ENCODE measurements at places on chromosomes 16 and 17.

GRCh38 chr17:47279062-47279801 lies 25.6 kb downstream of the ITGB3 start:
- DNase-seq, result no peak

- no peak for DNase-seq
Observed at GRCh38 chr16:50947826-50948225, 203.2 kb downstream of the SALL1 start.

DNA sequence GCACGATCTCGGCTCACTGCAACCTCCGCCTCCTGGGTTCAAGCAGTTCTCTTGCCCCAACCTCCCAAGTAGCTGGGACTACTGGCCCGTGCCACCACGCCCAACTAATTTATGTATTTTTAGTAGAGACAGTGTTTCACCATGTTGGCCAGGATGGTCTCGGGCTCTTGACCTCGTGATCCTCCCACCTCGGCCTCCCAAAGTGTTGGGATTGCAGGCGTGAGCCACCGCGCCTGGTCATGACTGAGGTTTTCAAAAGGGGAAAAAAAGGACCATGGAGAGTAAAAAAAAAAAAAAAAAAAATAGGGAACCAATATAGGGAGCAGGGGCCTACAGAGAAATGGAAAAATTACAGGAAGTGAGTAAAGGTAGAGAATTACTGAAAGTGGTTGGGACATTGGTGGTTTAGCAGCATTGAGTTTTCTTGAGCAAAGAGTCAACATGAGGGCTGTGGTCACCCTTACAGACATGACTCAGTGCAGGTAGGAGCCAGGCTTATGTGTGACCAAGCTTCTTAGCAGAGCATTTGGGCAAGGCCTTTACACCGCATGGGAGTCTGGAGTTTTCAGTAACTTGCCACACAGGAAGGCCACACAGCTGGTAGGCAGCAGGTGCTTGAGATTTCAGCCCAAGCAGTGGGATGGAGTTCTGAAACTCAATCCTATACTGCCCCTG lies 447.3 kb downstream of the HS3ST3B1 start:
- DNase-seq, result no peak

DNA sequence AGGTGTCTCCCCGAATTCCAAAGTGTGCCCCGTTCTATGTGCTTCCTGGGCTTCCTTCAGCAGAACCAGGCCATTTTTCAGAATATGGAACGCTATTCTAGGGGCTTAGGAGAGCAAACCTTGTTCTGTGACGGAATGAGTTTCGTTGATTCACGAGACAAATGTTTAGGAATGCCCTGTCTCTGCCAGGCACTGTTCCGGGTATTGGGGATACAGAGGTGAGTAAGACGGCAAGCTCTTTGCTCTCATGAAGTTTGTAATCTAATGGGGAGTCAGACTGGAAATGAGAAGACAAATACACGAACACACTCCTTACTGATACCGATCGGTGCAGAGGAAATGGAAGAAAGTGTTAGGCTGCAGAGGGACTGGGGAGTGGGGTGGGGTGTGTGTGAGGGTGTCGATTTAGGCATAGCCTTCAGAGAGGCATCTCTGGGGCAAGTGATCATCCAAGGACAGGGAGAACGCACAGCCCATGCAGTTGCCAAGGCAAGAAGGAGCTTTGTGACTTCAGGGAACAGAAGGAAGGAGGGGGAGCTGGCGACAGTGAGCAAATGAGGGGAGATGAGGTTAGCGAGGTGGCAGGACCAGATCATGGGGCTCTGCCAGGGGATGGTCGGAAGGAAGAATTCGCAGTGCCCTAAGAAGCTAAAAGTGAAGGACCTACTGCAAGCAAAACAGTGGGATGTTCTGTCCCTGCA lies 189.6 kb downstream of the MSI2 start:
- no peak for DNase-seq

DNA sequence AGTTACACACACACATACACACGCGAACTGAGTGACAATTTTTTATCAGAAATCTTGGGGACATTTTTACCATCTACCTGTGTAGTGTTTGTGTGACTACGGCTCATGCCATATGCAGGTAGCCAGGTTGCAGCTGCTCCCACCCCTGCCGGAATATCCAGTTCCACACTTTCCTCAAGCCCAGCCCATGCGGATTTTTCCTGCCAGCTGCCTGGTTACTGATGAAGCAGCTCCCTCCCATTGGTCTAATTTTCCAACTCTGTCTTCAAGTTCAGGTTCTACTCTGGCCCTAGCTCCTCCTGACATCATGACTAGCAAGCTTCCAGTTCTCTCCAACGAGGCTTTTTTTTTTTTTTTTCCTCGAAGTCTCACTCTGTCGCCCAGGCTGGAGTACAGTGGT lies 4.8 kb downstream of the GSG1L2 start:
- no peak for DNase-seq

DNA sequence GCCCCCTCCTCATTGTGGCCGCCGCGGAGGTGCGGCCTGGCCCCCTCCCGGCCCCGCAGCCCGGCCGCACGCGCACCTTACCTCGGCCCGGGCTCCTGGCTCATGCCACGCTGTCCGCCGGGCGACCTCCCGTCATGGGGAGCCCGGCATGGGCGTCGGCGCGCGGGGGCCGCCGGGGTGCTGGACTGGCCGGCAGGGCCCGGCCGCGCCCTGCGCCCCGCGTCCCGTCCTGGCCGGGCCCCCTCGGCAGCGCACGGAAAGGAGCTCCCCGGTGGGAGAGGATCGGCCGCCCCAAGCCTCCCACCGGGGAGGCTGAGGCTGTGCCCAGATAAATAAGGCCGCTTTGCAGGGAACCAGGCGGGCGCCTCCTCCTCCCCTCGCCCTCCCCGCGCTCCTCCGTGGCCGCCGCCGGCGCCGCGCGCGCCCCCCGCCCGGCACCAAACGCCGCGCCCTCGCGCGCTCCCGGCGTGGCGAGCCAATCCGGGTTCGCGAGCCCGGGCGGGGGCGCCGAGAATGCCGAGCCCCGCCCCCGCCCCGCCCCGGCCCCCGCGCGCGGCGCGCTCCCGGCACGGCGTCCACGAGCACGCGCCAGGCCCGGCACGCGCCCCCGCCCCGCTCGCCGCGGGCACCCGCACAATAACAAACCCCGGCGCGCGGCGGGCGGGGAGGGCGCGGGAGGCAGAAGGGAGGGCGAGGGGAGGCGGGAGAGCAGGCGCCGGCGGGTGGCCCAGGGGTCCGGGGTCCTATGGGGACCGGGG lies at the start of gene FBXL16:
TSS of gene FBXL16 (minus strand) at position 371 of the 758 bp plus-strand sequence. CDS start 8,396 bp downstream, outside the sequence.
- DNase-seq, result no peak

DNA sequence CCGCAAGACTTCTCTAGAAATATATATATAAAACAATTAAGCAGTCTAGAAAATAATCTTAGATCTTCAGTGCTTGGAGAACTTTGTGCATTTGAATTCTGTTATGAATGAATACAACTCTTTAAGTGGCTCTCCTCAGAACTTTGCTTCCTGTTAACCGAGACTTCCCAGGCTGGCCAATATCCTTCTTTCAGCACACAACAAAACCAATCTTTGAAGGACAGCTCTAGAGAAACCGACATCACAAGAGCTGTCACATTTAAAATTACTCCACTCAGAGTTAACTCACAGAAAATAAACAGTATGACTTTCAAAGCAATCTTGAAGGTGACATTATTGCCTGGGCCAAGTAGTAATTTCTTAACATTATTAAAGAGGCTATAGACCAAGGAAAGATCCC lies 49.7 kb upstream of the ITGA2B start:
- DNase-seq, result no peak

- no peak for DNase-seq
Observed at GRCh38 chr16:46649588-46650253, 28.5 kb upstream of the SHCBP1 start.

DNA sequence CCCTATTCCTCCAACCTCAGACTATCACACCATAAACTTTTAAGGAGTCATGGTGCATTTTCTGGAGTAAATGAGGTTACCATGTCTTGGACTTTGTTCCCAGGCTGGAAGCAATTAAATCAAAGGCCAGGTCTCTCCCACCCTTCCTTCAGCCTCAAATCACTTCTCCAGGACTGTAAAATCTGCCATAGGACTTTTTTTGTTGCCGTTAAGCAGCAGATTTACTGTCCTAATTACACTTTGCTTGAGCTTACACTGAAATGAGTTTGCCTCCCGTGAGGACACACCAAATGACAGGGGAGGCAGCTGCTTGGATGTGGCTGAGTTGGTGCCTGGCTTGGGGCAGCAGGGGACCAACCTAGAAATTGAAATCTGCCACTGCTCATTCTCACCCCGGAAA lies 14.7 kb downstream of the DCAKD start:
- no peak for DNase-seq

DNA sequence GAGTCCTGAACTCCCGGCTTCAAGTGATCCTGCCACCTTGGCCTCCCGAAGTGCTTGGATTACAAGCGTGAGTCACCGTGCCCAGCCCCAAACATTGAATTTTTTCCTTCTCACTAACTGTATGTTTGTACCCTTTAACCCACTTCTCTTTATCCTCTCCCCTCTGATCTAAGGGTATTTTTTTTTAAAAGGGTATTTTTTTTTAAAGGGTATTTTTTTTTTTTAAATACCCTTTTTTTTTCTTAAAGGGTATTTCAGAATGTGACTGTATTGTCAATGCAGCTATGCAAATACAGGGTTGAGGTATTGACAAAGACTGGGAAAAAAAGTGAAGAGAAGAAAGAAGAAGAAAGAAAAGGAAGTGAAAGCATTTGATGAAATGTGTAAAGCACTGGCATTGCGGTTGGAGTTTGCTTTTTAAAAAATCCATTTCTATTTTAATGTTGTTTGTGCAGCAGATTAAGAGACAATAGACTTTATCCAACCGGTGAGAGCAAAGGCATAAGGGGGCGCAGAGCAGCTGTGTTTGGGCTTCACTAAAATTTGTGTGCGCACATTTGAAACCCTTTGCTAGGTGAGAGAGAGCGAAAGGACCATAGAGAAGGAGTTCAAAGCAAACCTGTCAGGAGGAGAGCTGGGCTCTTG lies 42.4 kb downstream of the SYT17 start:
- DNase-seq, result no peak

DNA sequence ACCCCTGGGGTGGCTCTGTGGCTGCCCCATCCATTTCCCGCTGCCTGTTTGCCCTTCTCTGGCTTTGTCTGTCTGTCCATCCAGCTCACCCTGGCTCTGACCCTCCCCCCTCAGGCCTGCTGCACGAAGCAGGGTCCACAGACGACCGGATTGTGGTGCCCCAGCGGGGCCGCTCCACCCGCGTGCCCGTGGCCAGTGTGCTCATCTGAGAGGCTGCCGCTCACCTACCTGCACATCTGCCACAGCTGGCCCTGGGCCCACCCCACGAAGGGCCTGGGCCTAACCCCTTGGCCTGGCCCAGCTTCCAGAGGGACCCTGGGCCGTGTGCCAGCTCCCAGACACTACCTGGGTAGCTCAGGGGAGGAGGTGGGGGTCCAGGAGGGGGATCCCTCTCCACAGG lies 761 bp upstream of the LAT start:
- no peak for DNase-seq

DNA sequence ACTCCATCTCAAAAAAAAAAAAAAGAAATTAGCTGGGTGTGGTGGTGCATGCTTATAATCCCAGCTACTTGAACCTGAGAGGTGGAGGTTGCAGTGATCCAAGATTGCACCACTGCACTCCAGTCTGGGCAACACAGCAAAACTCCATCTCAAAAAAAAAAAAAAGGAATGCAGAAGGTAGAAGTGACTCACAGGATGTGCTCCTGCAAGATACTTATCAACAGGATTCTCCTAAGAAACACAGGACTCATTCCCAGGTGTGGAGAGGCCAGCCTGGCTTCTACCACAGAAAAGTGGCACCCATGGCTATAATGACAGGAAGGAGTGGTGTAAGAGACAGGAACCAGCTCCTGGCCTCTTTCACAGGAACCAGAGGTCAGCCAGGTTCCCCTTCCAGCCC lies 13.8 kb downstream of the ELMO3 start:
- no peak for DNase-seq

DNA sequence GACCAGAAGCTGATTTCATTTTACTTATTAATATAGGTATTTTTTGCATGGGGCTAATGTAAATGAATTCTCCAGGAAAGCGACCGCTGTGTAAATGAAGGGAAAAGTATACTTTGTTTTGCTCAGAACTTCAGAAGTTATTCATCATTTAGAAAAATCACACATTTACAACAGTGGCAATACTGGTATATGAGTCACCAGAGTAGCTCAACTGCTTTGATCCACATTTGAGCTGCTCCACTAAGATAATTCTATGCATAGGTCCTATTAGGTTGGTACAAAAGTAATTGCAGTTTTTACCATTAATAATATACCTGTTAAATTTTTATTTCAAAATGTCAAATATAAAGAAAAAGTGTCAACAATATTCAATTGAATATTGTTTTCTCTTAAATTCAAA lies 22.9 kb upstream of the DYNLRB2 start:
- no peak for DNase-seq

- no peak for DNase-seq
Observed at GRCh38 chr16:1070084-1070863, 2.3 kb upstream of the SSTR5 start.

DNA sequence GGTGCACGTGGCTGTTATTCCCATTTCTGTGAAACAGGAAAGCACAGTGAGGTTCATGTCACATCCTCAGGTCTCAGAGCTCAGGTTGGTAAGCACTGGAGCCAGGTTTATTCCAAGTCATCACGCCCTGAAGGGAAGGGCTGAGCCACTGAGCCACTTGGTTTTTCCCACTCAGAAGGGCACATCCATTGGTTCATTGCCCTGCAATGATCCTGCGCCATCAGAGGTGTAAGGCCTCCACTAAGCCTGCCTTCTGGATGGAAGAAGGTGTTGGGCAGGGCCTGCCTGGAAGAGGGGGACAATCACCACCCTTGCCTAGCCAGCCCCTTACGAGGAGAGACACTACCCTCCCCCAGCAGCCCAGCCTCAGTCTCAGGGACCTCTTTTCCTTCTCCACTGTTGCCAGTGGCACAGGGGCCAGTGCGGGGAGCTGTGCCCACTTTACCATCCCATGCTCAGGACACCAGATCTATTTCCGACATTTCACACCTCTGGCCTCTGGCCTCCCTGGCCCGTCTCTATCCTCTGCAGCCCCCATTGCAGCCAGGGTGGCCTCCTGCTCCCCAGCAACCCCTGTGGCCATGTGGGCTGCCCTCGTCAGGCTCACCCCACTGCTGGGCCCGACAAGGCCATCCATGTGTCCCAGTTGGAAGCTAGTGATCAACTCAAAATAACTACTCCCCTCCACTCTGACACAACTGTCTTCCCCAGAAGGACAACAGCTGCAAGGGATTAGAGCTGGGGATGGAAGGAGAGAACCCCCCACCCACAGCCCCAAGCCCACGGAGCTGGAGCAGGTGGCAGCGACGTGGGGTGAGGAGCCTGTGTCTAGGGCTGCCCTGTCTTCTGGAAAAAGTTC lies 29.9 kb downstream of the CFAP20 start:
- DNase-seq, result no peak

- no peak for DNase-seq
Observed at GRCh38 chr16:65668064-65668595, 546.3 kb upstream of the CDH11 start.
